ENCODE measurements at places on chromosomes 1 and 21.

DNA sequence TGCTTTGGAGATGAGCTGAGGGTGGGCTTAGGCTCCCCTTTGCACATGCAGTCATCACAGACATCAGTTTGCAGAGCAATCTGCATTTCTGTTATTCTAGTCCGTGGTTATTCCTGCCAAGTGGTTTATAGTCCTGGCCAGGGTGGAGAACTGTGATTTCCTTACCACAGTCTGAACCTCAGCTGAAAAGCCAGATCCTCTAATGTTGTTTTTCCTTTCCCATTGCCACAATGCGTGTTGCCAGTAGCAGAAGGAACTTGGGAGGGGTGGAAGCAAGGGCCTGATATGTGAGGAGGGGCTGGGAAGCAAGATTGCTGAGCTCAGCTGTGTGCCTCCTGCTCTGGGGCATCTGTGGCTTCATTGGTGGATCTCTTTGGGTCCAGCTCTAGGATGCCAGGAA is 18.0 kb upstream of the ST3GAL3 start:
- DNase-seq = no peak

- no peak for DNase-seq
Measured at GRCh38 chr1:167617153-167618147, 12.6 kb upstream of the RCSD1 start.

- no peak for DNase-seq
Measured at GRCh38 chr1:56585985-56586384, 6.6 kb upstream of the PLPP3 start.

DNA sequence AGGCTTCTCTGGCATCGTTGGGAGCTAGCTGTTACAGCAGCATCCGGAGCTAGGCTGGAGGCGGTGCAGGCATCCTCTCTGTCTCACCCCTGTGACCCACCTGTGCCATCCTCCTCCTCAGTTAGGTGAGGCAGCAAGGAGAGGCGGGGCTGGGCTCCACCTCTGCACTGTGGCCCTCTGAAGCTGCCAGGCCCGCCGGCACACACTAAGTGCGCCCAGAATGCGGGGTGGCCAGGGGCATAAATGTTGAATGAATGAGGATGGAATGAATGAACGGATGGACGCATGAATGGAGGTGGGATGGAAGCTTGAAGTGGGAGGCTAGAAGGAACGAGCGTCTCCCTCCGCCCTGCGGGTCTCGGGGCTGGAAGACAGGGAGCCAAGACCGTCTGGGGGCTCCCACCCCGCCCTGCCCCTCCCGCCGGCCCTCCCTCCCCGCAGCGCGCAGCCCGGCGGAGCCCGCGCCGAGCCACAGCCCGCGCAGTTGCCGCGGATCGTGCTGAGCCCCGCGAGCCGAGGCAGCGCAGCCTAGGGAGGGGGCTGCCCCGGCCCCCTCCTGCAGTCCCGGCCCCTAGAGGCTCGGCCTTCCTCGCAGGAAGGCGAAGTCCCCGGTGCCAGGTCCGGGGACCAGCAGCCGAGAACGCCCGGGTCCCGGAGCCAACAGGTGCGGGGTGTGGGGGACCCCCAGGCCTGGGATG is at the start of gene HCRTR1:
TSS of gene HCRTR1 (plus strand) at position 472 of the 698 bp plus-strand sequence. CDS start 1,504 bp downstream, outside the sequence.
- DNase-seq = no peak

- no peak for DNase-seq
Measured at GRCh38 chr1:230138561-230139239, 71.7 kb downstream of the GALNT2 start.

DNA sequence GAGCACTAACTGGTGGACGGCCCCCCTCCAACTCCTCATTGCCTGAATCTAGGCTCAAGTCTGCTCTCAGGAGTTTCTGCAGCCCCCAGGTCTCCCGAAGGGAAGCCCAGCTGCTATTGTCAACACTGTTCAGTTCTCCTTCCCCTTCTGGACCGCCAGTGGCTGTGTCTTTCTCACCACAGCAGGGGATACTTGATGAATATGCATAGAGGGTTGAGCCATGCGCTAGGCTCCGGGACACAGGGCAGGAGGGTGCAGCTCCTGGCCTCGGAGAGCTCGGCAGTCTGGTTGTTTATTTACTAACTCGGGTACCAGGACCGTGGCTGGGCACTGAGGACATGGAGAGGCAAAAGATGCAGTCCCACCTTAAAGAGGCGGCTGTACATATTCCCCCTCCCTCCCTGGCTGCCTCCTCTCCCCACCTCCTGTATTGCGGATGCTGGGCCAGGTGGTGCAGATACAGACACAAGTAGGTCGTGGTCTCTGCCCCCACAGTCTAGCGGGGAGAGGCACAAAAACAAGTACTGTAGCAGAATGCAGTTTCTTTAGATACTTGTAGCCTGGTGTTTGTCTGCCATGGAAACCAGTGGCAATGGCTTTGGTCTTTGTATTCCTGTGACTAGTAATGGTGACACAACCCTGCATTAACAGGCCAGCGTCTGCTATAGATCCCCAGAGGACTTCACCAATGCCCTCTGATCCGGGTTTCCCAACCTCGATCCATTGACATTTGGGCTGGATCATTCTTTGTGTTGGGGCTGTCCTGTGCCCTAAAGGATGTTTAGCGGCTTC is 26.2 kb downstream of the ARHGEF10L start:
- DNase-seq = no peak

DNA sequence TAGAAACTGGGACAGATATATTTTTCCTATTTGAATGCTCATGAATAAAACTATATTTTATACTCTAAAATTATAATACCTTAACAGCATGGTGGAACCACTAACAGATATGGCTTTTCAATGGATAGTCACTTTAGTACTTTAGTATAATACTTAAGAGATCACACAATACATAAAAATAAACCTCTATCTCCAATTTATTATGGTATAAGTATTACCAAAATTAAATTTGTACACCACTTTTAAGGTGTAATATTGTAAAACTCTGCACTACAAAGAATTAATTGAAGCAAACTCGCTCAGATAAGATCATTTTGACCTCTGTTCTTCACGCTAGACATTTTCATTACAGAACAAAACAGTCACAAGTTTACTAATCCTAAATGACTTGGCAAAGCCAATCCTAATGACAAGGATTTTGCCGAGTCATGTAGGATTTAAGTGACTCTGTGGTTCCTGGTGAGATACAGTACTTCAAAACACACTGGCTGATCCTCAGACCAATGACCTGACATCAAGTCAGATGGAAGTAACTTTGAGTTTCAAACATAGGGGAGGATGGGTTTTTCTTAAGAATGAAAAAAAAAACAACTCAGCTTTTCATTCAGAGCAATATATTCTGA is 200.6 kb downstream of the SMYD3 start:
- DNase-seq = no peak
